ENCODE measurements at places on chromosomes 6 and 20.

DNA sequence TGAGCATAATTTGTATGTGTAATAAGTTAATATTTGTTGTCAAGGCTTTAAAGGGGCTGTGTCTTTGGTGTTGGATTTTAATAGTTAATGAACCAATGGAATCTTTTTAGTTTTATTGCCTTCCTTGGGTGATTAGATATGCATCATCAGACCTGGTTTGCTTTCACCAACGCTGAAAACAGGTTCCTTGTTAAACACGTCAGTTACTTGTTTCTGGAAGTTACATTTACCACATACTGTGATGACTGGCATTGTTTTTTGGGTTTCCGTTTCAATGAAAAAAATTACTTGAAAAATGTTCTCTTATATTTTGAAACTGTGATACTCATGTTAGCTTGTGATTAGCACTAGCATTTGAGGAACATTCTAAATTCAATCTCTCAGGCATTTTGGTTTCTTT lies 58.6 kb upstream of the RNF144B start:
- DNase-seq, result no peak

- no peak for DNase-seq
Measured at GRCh38 chr6:170140129-170140528, 150.7 kb downstream of the DLL1 start.

- no peak for DNase-seq
Measured at GRCh38 chr6:47789553-47789952, 7.7 kb downstream of the OPN5 start.

GRCh38 chr6:129598244-129599187 lies 111.5 kb downstream of the ARHGAP18 start:
- no peak for DNase-seq

DNA sequence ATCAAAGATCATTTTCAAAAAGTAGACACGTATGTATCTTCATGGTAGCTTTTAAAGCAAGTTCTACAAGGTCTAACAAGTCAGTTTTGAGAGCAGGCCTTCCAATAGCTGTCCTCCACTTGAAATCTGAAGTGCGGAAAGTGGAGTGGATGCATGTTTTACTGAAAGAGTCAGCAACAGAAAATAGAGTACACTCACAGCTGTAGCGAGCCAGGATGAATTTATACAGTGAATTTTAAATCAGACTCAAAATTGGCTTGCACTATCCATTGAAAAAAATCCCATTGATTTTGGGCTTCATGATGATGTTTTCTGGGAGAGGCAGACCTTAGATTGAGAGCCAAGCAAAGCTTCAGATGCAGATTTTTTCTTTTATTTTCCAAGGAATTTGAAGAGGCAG lies 80.6 kb downstream of the GJA10 start:
- no peak for DNase-seq

DNA sequence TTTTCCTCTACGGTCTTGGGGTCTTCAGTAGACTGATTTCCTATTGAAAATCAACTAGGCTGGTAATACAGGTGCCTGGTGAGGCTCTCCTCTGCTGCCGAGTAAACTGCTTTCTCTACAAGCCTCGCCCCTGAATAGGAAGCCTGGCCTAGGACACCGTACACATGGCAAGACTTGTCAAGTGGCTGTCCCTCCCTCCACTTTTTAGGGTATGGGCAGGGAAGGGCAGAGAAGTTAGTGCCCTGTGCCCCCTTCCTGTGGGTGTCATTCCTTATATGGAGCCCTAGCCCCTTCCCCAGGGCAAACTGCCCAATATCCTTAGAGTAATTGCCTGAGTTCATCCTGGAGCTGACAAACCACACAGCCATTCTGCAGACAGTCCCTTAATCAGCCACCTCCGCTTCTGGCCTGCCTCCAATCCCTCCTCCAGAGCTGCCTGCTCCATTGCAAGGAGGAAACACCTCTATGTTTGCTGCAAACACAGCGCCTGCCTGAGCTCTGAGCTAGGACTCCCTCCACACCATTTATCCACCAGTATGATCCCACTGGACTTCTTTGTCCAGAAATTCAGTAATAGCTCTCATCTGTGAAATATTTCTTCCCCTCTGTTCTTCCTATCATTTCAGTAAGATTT lies 93.1 kb downstream of the CHD6 start:
- no peak for DNase-seq

DNA sequence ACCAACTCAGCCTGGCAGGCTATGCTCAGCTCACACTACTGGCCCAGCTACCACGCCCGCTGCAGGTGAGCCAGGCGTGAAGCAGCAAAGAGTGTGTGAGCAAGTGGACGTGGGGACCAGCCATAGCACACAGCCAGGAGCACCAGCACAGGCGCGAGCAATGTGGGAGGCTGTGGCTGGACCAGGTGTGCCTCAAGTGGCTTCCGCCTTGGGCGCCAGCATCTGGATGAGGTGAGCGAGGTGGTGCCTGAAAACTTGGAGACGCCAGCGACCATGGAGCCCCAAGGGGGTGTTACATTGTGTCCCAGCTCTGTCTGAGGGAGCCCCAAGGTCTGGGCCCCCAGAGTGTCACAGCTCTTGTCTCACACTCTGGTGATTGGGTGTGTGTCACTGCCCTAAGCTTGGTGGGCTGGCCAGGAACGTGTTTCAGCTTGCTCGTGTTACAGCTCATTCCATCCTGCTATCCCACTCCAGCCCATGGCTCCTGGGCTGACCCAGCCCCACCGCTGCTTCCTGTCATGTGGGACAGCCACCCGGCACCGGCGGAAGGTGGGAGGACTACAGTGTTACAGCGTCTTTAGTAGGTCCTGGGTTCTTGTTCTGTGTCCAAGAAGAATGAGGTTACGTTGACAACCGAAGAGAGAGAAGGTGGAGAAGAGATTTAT lies 508.0 kb upstream of the MMS22L start:
- no peak for DNase-seq

GRCh38 chr6:152680151-152680550 lies 17.5 kb upstream of the MYCT1 start:
- DNase-seq, result no peak

DNA sequence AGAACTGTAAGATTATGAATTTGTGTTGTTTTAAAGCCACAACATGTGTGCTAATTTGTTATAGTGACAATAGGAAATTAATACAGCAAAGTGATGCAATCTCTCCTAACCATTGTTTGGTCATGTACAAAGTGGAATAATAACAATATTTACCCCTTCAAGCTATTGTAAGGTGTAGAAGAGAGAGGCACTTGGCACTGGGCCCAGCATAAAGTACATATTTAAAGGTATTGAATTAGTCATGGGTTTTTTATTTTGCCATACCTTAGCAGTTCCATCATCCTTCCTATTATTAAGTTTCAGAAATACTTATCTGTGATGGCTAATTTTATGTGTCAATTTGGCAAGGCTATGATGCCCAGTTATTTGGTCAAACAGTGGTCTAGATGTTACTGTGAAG lies 322.4 kb upstream of the TSHZ2 start:
- no peak for DNase-seq

DNA sequence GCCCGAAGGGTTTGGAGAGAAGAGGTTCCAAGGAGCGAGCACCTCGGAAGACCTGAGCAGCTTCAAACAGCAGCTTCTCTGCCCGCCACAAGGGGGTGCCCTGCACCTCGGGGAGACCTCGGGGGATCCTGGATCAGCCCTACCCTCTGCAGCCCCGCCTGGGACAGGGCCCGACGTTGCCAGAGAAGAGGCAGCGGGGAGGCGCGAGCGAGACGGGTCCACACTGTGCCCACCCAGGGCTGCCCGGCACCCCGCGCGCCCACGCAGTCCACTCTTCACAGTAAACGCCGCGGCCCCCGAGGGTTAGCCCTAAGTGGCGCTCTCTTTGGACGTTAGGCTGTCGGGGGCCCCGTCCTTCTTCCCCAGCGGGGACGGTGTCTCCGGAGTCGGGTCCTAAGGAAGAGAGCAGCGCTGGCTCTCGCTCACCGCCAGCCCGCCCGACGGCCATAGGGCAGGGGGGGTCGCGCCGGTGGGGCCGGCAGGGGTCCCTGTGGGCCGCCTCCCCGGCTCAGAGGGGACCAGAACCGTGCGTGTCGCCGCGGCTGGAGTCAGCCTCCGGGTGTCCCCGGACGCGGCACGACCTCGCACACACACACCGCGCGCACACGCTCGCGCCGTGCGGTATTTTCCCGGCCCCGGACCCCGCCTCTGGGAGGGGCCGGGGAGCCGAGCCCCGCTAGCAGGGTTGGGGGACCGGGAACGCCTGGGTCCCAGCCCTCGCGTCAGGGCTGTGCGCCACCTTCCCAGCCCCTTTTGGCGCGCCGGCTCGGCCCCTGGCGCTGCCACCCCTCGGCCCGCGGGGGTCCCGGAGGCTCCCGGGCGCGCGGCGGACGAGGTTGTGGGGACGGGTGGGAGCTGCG lies 929 bp downstream of the CDH22 start:
- peak; percentile 72 for DNase-seq

DNA sequence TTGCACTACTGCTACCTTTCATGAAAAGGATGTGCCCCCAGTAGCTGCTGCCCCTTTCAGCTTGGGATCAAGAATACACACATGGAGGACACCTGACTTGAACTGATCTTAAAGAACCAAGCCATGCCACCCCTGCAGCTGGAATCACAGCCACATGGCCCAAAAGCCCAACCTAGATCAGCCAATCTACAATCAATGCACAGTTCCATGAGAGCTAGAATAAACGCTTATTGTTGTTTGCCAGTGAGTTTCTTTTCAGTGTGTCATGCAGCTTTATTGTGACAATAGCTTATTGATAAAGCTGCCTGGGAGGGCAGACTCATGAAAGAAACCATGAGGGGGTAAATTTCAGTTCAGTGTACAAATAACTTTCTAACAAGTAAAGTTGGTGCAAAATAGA lies 397.7 kb downstream of the PTPRT start:
- DNase-seq, result no peak

GRCh38 chr20:57838670-57839151 lies 128.9 kb upstream of the PMEPA1 start:
- DNase-seq, result no peak

DNA sequence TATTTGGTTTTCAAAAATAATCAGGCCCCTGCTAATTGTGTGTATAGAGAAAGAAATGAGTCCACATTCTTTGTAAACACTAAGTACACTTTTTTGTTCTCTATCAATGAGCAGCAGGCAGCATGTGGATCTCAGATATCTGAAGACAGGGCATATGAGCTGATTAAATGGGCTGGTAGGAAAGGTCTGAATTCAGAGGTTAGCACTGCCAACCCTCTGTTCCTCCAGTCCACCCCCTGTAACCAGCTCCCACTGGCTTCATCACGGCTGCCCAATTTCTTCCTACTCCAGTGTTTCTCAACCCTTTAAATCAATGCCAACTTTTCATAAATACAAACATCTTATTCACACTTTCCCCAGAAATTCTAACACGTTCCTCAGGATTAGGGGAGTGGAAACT lies 128.5 kb downstream of the TPBG start:
- DNase-seq, result no peak

DNA sequence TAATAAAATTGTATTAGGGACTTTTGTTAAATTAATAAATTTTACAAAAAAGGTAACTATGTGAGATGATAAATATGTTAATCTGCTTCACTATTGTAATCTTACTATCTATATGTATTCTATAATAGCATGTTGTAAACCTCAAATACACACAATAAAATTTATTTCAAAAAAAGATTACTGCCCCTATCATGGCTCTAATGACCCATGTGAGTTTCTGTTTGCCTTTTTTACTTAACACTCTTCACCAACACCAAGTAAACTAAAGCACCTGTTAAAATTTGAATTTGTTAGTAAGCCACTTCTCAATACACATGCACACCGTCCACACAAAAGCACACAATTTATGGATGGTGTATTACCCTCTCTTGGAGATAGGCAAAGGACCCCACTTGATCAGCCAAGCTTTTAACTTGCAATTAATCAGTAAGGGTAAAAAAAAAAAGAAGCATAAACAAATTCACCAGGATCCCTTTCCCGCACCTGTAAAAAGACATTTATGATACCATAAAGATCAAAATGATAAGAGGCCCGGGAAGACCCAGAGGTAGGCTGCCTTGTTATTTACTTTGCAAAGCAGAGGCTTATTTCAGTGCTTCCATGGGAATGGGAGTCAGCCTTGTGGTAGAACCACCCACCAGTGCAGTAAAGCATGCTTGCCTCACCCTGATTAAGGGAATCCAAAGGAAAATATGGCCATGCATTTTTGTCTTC lies 28.6 kb upstream of the PKHD1 start:
- no peak for DNase-seq

GRCh38 chr6:162572240-162572639 lies 155.3 kb downstream of the PRKN start:
- no peak for DNase-seq

GRCh38 chr6:72631480-72631879 lies 9.6 kb downstream of the KCNQ5 start:
- DNase-seq, result no peak

- DNase-seq, result no peak
Measured at GRCh38 chr6:72406517-72406916, 215.3 kb upstream of the KCNQ5 start.

DNA sequence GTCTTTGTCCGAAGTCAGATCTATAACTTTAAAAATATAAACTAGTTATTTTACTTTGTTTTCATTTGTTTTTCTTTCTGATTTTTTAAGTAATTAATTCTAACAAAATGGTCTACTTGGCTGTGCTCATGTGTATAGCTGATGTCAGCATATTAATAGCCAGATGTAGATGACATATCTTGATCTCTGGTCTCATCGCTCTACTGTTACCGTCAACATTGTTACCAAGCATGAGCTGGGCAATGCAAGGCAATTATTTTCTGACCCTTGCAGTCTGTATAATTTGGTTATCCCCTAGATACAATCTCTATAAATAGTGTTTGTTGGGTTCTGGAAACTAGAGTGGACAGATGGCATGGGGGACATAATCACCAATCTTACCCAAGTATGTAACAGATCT lies 151.6 kb upstream of the PTPRK start:
- DNase-seq, result no peak

- no peak for DNase-seq
Measured at GRCh38 chr6:94683409-94683808, 893.9 kb upstream of the MANEA start.

DNA sequence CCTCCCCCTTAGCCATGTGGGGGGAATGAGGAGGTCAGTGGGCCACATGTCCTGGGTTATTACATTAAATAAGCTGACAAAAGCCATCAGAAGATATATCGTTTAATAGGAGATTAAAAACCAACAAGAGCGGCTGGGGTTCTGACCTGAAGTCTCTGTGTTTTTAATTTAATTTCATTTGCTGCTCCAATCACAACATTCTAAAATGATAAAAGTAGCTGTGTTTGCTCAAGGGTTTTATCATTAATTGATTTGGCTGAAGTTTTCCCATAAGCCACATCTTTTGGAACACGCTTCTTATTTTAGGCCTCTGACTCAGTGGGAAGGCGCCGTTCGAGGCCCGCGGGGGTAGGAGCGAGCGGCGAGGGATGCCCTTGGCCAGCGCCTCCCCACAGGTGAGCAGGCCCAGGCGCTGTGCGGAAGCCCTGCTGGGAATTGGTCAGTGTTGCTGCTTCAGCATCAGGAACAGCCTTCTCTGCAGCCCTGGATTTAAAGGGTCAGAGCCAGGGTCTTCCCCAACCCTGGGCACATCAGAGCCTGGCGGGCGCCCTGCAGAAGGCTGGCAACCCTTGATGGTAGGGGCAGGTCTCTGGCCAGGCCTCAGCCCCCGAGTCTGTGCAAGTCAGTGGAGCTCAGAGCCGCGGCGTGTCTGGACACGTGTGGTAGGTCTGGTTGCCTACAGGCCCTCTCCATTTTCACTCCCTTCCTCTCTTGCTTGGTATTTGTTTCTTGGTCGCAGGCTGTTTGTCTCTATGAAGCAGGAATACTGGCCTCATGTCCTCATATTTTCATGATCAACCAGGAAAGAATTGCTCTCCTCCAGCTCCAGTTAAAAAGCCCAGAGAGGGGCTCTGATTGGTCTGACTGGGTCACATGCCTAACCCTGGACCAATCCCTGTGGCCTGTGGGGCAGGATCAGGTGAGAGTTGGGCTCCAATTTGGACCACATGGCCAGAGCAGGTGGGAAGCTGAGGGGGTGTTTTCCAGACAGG lies 30.9 kb upstream of the MLN start:
- no peak for DNase-seq

- DNase-seq, result no peak
Measured at GRCh38 chr6:39530201-39530759, 194.9 kb downstream of the KIF6 start.
